ENCODE measurements at places on chromosomes 3 and 15.

DNA sequence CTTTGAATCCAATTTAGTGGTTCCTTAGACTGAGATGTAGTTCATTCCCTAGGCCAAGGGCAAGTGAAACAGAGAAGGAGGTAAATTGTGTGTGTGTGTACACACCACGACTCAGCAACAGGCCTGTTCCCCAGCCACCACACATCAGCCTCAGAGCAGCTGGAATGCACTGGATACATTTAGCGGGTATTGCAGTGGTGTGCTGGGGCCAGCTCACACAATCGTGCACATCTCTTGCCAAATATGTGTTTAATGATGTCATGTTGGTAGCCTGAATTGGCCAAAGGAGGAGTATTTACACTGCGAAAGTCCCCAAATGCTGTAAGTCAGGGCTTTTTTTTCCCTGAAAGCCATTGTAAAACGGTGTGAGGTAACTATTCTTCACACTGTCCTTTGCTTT lies 82.3 kb downstream of the RBPMS2 start:
- no peak for DNase-seq

- peak; percentile 49 for DNase-seq
These were observed 6.3 kb downstream of the LOXL1 start for GRCh38 chr15:73932381-73933191.

GRCh38 chr15:60442763-60443162 lies 36.2 kb downstream of the ICE2 start:
- no peak for DNase-seq

DNA sequence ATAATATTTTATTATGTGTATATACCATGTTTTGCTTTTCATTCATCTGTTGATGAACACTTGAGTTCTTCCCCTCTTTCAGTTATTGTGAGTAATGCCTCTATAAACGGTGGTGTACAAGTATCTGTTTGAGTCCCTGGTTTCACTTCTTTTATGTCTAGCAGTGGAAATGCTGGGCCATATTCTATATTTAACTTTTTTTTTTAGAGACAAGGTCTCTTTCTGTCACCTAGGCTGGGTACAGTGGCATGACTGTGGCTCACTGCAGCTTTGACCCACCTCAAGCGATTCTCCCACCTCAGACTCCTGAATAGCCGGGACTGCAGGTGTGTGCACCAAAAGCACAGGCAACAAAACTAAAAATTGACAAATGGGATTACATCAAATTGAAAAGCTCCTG lies 19.9 kb downstream of the GOLM2 start:
- no peak for DNase-seq

DNA sequence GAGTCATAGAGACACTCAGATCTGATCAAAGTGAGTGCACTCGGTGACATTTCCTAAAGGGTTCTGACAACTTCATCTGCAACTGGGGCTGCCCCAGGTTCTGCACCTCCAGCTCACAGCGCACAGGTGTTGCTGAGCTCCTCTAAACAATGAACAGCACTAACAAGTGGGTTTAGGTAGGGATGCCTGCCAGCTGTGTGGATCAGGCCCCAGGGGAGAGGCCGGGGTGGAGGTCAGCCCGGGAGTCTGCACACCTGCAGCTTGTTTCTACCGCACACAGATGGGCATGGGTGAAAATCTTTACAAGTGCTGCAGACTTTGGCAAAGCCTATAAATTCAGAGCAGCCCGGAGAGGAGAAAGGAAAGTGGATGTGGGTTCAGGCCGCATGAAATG lies 355 bp downstream of the FBXW12 start:
- no peak for DNase-seq

DNA sequence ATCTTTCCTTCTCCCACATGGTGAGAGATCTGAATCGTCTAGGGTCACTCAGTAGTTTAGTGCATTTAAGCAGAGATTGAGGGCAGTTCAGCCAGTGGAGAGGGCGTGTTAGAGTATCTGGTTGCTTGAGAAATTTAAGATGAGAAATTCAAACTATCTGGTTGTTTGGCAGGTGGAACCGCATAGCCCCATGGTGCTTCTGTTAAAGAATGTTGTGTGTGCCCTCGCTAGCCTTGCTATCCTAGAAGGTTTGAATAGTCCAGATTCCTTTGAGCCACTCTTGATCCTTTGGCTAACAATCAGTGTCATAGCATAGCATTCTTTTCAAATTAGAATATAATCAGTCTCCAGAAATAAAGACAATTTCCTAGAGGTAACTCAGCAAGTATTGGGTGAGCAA lies 32.1 kb downstream of the ABHD17C start:
- DNase-seq, result no peak

GRCh38 chr3:113952921-113953320 lies 5.1 kb downstream of the ZDHHC23 start:
- no peak for DNase-seq

GRCh38 chr3:23798876-23799275 lies 6.9 kb upstream of the UBE2E1 start:
- no peak for DNase-seq

DNA sequence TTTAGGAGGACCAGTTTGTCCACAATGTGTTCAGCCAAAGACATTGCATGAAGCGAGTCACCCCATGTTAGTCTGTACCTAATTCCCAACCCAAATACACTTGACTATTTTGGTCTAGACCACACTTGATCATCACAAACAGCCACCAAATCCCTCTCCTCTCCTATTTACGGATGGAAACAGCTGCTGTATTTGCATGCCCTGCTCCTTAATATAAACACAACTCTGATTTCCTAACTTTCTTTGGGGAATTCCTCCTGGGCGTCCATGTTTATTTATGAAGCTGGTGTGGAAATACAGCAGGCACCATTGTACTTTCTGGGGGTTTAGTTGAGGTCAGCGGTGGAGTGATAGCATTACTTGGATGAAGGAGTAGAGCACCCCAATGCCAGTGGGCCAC lies 235.2 kb downstream of the TLE3 start:
- no peak for DNase-seq

DNA sequence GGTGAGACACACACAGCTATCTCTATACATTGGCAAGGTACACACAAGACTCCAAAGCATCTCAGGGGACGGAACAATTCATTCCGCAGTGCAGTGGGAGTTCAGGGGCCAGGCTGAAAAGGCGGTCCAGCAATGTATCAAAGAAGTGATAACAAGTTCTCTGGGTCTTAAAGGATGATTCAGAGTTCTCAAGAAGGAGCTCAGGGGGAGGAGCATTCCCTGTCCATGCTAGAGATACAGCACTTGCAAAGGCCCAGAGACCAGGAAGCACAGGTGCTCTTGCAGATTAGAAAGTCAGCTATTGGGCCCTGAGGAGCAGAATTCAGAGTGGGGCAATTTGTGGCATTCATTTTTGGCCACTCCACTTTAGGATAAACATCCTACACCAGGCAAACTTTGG lies 34.9 kb downstream of the MECOM start:
- DNase-seq, result no peak

DNA sequence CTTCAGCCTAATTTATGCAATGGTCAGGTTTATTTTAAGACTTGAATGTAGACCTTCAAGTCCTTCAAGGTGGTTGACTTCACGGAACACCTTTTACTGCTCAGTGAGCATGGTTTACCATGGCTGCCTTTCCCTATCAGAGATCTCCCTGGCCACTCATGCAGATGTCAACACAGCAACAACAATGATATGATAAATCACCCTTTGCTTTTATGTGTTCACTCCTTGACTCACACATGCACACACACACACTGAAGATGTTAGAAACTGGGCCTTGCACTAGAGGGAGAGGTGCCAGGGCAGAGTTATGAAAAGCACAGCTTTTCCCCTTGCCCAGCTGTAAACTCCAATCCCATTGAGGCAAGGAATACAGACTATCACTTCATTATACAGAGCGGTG lies 134.4 kb downstream of the WNT5A start:
- no peak for DNase-seq

- DNase-seq, result no peak
These were observed 82.4 kb downstream of the WWTR1 start for GRCh38 chr3:149575213-149575960.

DNA sequence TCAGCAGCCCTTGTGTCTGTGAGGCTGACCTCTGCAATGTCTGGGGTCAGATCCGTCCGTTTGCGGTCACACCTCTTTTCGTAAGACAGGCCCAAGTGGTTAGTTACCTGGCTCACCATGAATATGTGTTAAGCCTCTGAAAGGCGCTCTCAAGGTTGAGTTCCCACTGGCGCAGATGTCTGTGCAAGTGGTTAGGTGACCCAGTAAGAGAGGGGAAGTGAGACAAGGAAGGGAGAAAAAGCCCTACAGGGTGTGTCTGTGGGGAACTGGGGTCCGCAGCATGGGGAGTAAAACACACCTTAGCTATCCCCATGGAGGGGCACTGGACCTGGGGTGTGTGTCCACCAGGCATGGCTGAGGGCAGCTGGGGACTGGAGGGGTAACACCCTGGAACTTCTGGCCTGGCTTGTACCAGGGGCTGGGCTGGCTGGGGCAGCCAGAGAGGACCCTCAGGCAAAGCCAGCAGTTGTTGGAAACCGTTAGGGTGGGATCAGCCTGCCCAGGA lies 391.6 kb upstream of the PROK2 start:
- DNase-seq, result no peak

DNA sequence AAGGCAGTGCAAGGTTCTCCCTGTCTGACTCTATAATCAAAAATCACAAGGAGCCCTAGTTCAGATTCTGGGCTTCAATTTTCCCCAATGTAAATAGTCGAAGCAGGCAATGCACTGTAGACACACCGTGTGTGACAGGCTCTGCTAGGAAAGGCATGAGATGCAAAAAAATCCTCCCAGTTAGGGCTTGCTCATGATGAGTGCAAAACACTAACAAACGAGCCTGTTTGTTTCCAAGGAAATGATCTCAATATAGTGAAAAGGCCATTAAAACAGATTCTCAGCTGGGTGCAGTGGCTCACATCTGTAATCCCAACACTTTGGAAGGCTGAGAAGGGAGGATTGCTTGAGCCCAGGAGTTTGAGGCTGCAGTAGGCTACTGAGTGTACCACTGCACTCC lies 55.7 kb downstream of the UMPS start:
- DNase-seq, result no peak

GRCh38 chr15:50107591-50108408 lies 11.2 kb downstream of the ATP8B4 start:
- no peak for DNase-seq

DNA sequence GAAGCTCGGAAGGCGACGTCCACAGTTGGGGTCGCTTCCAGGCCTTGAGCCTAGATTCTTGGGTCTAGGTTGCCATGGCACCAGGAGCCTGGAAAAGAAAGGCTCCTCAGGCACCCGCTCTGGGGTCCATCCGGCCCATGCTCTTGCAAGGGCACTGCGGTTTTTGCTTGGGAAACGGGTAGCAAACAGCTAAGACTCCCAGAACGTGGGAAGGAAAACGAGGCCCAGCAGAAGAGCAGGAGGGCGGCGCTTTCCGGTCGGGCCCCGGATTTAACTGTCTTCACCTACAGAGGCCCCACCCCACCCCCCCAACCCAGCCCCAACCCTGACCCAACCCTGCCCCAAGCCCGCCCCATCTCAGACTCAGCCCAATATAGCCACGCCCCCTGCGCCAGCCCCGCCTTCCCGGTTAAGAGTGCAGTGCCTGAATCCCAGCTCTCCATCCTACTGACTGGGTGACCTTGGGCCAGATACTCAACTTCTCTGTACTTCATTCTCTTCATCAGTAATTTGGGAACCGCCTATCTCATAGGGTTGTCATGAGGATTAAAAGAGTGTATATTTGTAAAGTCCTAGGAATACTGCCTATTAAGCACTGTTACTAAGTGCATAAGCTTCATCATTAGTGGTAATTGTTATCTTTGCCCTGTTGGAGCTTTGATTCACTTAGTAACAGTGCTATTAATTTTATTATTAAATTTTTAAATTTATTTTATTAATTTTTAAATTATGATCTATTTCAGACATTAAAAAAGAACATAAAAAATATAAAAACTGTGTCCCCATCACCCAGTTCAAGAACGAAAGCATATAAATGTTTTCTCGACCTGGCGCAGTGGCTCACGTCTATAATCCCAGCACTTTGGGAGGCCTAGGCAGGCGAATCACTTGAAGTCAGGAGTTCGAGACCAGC lies 28.4 kb upstream of the SMAD6 start:
- DNase-seq, result peak; percentile 32

DNA sequence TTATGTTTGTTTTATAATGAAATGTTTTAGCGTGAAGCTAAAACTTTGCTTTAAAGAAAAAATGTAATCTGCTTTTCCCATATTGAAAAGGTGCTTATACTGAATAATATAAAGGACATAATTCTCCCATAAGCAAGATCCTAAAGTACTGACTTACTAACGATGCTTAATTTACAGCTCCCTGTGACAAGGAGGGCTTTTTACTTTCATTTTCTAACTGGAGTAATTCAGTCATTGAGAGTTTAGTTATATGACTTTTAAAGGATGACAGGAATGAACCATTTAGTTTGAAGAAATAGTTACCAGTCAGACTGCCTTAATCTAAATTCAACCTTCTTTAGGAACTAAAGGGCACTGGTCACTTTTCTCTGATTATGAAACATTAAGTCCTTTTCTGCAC lies 19.3 kb upstream of the ZPLD1 start:
- DNase-seq, result no peak

- DNase-seq, result no peak
These were observed 3.2 kb downstream of the ADCY5 start for GRCh38 chr3:123445702-123446101.

DNA sequence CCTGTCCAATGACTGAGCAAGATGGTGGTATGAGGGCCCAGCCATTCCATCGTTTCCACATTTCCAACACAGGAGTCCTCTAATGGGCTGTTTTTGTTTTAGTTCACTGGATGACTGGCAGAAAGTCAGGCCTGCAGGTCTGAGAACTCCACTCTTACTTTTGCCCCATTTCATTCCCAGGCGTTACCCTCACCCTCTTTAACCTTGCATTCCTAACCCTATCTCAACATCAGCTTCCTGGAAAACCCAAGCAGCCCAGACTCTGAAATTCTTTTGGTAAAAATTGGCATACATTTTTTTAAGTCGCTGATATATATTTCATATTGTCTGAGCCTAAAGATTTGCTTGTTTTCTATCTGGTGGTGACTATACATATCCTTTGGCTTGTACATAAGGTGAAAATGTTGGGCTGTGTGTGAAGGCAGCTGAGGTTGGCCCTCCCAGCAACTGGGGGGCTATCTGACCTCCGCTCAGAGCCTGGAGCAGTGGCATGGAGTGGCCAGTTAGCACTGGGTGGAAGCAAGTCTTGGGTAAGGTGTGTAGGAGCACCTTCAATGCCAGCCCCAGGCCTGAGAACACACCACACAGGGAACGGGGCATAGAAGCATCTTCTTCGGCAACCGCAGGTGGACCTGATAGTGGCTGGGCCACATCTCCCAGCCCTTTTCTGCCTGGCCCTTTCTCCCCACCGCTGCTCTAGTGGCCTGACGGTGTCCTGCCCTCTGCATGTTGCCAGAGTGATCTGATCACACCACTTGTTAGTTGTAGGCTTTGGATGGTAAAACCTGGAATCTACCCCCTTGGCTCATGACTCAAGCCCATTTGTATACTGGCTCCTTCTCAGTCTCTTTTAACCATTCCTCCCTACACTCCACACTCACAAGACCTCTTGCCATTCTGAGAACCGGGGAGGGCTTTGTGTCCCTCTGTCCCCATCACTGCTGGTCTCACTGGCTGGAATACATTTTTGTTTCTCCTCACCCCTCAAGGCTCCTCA lies 50.0 kb downstream of the AMOTL2 start:
- DNase-seq, result no peak

- peak; percentile 71 for DNase-seq
These were observed 24.8 kb downstream of the TMOD2 start for GRCh38 chr15:51775967-51776816.

Measured in endothelial cell (in vitro differentiated cells).